ENCODE measurements at places on chromosomes 6 and 20. TPM values are rescaled to one million over a fixed set of nuclear protein-coding genes. Genes with fewer than 3 reads are reported as not detected.

LSM14B gene
- 50.3 TPM for total RNA-seq

TNF gene
- not detected for total RNA-seq

LIN28B gene
- total RNA-seq, result not detected

HDGFL1 gene
- not detected for total RNA-seq

DST gene
- total RNA-seq, result 151 TPM

PRSS16 gene
- not detected for total RNA-seq

SNAP25 gene
- not detected for total RNA-seq
